Activated T-helper 2 cell treated with anti-CD3 and anti-CD28 coated beads, Interferon-gamma antibody, Interleukin-2, Interleukin-4, amounts not matched to agents 10 μg/mL and 5 μg/mL and 100 μg/mL, durations not matched to agents 14 hours and 24 hours and 36 hours (primary cell): ENCODE measurements at places on chromosomes 11 and 22. TPM values are rescaled to one million over a fixed set of nuclear protein-coding genes. Genes with fewer than 3 reads are reported as not detected.

TUB gene
- total RNA-seq = 0.50 and 0.55 TPM in 2 replicates

RAB38 gene
- total RNA-seq = 2.0 and 2.3 TPM in 2 replicates

PCSK7 gene
- total RNA-seq = 151 and 154 TPM in 2 replicates

GLB1L2 gene
- total RNA-seq = 3.1 and 4.3 TPM in 2 replicates

SYT8 gene
- not detected in 2 replicates for total RNA-seq

KRTAP5-7 gene
- total RNA-seq = 0.21 TPM in 1 of 2 replicates, not detected in the other

KCTD17 gene
- 70.4 and 81.9 TPM in 2 replicates for total RNA-seq

IGSF9B gene
- total RNA-seq = 101 and 110 TPM in 2 replicates

POTEH gene
- not detected in 2 replicates for total RNA-seq

MOV10L1 gene
- total RNA-seq = 0.07 TPM in 1 of 2 replicates, not detected in the other

FUT4 gene
- 8.4 and 8.9 TPM in 2 replicates for total RNA-seq

PARVG gene
- 73.5 and 75.6 TPM in 2 replicates for total RNA-seq

UBQLNL gene
- total RNA-seq = 0.09 TPM in 1 of 2 replicates, not detected in the other

FTH1 gene
- 568 and 585 TPM in 2 replicates for total RNA-seq

BUD13 gene
- 30.4 and 34.3 TPM in 2 replicates for total RNA-seq

APOBEC3C gene
- total RNA-seq = 91.7 and 93.1 TPM in 2 replicates

RIMBP3B gene
- total RNA-seq = not detected in 2 replicates

CCDC81 gene
- 0.83 and 1.5 TPM in 2 replicates for total RNA-seq

TUBA8 gene
- total RNA-seq = 1.8 and 2.3 TPM in 2 replicates

SYNGR1 gene
- not detected in 2 replicates for total RNA-seq

FOLR2 gene
- total RNA-seq = not detected in 2 replicates

NCR3LG1 gene
- 10.0 and 11.4 TPM in 2 replicates for total RNA-seq

TMPRSS6 gene
- 9.2 and 10.2 TPM in 2 replicates for total RNA-seq

OR52H1 gene
- total RNA-seq = 0.30 TPM in 1 of 2 replicates, not detected in the other

APOA5 gene
- not detected in 2 replicates for total RNA-seq

GGTLC3 gene
- total RNA-seq = not detected in 2 replicates

ACRV1 gene
- not detected in 2 replicates for total RNA-seq

PRODH gene
- 0.50 and 0.94 TPM in 2 replicates for total RNA-seq

P2RY2 gene
- not detected in 2 replicates for total RNA-seq

TRIM21 gene
- total RNA-seq = 31.9 and 34.9 TPM in 2 replicates

OR52I1 gene
- not detected in 2 replicates for total RNA-seq

ELMOD1 gene
- total RNA-seq = not detected in 2 replicates

REXO2 gene
- 94.0 and 98.9 TPM in 2 replicates for total RNA-seq

CNTF gene
- 3.4 and 4.0 TPM in 2 replicates for total RNA-seq

TPBGL gene
- total RNA-seq = 0.25 and 0.32 TPM in 2 replicates

MS4A1 gene
- 0.25 and 0.37 TPM in 2 replicates for total RNA-seq

MMP8 gene
- not detected in 2 replicates for total RNA-seq

GAL3ST1 gene
- not detected in 2 replicates for total RNA-seq

LARGE2 gene
- total RNA-seq = 0.07 and 0.30 TPM in 2 replicates

CARD16 gene
- 5.2 and 5.8 TPM in 2 replicates for total RNA-seq

CD6 gene
- 308 and 327 TPM in 2 replicates for total RNA-seq

PRR33 gene
- 0.05 TPM in 1 of 2 replicates, not detected in the other for total RNA-seq
